ENCODE measurements at places on chromosomes 2 and 18. TPM values are rescaled to one million over a fixed set of nuclear protein-coding genes. Genes with fewer than 3 reads are reported as not detected.

- DNase-seq: no peak
These were observed 82.5 kb downstream of the THNSL2 start for GRCh38 chr2:88252646-88253045.

DNA sequence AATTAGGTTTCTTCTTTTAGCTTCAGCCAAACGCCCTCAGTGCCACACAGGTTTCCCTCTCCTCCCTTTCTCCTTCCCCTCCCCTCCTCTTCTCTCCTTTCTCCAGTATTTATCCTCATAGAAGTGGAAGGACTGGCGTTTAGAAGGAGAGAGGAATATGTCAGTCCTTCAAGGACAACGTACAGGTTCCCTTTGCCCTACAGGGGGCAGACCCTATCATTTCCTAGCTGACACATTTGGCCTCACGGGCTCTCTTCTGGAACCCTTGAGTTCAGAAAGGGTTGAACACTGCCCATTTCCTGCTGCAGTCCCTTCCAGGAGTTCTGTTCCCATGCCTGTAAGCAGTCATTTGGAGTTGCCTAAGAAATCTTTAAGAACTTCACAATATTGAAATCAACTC, 46.1 kb downstream of the CDCA7 start:
- DNase-seq: peak; percentile 34

The POTEJ gene
- polyA plus RNA-seq: not detected

The LBX2 gene
- polyA plus RNA-seq: not detected

The IL36G gene
- polyA plus RNA-seq: not detected
